HS-27A (cell line): ENCODE measurements at places on chromosomes 7 and 10.

DNA sequence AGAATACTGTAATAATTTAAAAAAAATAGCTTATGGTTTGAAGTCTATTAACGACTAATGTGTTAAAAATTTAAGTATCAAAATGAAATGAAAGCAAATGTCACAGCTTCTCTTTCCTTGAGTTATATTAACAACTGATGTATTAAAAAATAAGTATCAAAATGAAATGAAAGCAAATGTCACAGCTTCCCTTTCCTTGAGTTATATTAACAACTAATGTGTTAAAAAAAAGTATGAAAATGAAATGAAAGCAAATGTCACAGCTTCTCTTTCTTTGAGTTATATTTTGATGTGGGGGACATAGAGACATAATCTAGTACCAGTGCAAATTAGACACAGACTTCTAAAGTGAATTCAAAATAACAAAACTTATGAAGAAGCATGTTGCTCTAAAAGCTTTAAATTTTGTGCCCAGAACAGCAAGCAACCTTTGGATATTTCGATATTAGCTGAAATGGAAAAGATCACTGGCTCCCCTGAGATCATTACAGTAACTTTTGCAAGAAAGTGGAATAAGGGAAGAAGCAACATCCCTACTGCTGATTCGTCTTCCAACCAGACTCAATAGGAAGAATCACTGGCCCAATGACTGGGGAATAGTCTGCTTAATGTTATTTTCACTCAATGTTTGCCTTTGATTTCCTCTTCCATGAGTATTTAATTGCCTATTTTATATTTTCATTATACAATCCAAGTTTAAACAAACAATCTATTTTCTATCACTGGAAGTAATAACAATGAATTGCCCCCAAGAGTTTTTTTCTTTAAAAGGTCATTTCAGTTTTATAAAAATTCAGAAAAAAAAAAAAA is 8.0 kb downstream of the SKAP2 start:
- no peak for DNase-seq

DNA sequence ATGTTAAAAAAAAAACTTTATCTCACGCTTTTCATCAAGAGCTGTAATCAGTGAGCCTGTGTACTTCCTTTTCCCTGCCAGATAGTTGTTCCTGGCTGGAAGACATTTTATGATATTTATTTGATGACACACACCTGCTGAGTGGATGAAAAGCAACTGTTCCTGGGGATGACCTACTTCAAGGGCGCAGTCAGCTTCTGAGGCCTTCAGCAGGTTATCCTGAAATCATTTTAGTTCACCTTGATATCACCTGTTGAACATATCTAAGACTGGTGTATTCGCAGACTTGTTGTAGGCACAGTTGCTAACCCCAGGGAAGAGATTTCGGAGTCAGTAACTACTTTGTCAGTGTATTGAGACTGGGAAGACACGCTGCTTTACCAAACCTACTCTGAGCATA is 234.5 kb upstream of the TCF7L2 start:
- no peak for DNase-seq

- DNase-seq: no peak
These were observed at the start of gene SCIN for GRCh38 chr7:12570534-12571461. TSS of gene SCIN (plus strand) at chr7:12570720. CDS start at chr7:12570787, 67 bp downstream.

GRCh38 chr10:112265745-112266144 is 17.5 kb upstream of the TECTB start:
- no peak for DNase-seq

GRCh38 chr7:45384499-45384898 is 189.7 kb upstream of the ADCY1 start:
- no peak for DNase-seq

GRCh38 chr7:7104314-7104698 is 78.0 kb upstream of the C1GALT1 start:
- no peak for DNase-seq

DNA sequence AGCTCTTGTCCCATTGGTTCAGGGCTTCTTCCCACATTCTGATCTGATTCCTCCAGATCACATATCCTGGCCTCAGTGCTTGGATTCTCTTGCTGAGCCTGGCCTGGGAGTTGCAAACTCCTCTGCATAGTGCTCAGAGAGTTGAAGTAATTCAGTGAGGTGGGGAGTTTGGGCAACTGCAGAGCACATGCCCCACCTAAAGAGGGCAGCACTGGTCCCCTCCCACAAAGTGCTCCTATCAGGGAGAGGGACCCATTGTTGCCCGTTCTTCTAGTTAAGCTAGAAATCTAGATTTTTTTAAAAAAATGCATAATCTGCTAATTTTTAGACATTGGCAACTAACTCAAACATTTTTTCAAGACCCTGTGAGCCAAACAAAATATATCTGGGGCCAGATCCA is 45.1 kb downstream of the CHN2 start:
- DNase-seq: no peak

DNA sequence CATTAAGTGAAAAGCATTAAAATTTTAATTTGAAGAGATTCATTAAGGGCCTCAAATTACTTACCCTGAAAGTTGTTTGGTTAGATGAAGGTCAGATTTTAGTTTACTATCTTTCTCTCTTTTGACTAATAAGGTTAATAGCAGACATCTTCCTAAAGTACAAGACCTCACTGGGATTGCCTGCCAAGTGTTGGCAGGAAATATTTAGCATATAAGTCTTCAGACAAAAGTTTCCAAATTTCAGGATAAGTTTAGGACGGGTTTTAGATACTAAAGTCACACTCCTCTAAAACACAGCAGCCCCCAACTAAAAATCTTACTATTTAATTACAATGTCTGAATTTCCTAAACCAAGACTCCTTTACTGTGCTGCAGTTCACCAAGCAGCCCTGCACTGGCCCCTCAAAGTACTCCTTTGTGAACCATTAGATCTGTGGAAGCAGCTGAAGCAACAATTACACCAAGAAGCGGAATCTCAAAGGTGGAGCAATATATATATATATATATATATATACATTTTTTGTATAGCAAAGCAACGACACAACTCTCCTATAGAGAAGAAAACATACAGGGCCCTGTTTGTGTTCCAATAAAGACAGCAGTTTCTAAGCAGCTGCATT is 91.2 kb upstream of the KCNIP2 start:
- no peak for DNase-seq

GRCh38 chr7:26987338-26987737 is 108.5 kb downstream of the HOXA1 start:
- DNase-seq: no peak

- no peak for DNase-seq
These were observed 335.4 kb downstream of the PTPRN2 start for GRCh38 chr7:158252081-158252836.

DNA sequence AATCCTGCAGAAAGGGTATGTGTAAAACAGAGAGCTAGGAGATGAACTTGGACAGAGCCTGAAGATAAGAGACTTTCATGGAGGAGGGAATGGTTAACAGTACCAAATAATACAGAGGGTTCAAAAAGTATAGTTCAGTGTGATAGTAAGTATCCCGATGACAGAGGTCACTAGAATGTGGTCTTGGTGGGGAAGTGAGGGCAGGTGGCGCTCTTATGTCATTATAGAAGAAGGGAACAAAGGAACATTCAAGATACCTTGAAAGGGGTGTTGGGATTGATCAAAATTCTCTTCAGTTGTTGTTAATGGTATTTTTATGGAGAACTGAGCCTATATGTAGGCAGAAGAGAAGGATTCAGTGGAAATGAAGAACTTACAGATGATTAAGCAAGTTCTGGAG is 312.5 kb downstream of the SUGCT start:
- no peak for DNase-seq

DNA sequence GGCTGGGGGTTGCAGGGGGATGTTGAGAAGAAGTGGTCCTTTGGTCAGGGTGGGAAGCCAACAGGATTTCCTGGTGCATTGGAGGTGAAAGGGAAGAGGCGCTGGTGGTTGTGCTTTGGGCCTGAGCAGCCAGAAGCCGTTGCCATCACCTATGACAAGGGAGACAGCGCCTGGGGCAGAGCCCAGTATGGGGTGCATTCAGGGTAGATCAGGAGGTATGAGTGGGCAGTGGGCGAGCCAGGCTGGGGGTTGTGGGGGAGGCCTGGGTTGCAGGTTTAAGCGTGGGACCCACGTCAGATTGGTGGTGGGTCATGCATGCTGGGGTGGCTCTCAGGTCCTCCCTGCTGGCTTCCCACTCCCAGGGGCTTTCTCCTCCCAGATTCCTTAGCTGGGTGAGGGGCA is 6.3 kb upstream of the PILRB start:
- DNase-seq: no peak

DNA sequence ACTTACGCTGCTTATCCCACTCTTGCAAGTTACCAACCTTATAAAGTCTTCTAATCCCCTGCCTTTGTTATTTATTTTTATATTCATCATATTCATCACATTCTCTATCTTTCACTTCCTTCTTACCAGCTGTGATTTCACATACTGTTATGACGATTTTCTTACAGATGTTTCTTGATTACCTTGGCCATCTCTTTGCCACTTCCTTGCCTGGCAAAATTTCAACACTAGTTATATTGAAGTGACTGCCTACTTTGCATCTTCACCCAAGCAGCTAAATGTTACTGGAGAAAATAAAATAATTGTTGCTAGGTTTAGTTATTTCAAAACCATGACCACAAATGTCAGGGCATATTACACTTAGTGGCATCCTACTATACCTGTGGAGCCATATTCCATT is 8.8 kb upstream of the STEAP4 start:
- no peak for DNase-seq

DNA sequence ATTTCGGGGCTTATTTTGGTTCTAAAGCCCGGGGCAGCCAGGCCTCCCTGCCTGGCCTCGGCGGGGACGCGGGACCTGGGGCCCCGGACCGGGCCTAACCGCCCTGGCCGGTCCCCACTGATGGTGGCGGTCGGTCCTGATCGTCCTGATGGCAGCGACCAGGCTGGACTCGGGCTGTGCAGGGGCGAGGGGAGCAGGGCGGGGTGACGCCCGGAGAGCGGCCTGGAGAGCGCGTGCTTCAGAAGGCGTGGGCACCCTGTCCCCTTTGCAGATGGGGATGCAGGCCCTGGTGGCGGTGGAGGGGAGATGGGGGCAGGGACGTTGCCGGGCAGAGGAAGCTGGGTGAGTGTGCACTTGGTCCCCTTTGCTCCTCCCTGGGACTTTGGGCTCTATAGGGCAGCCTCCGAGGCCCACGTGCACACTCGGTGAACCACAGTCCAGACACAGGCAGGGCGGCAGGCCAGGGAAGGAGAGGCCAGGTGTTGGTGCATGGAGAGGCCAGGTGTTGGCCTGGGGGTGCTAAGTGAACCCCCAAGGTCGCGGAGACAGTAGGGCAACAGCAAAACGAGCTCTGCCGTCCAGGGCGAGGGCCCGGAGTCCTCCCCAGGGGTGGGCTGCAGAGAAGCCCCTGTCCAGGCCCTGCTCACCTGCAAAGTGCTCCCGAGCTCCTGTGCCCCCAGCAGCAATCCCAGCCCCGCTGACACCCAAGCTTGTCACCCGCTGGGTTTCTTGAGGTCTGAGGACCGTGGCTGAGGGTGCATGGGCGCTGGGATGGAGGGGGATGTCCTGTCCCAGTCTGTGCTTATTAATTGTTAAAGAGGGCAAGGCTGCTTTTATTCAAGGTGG is 42.4 kb upstream of the FAM20C start:
- no peak for DNase-seq

- DNase-seq: no peak
These were observed 148.7 kb downstream of the BICC1 start for GRCh38 chr10:58661336-58661735.

DNA sequence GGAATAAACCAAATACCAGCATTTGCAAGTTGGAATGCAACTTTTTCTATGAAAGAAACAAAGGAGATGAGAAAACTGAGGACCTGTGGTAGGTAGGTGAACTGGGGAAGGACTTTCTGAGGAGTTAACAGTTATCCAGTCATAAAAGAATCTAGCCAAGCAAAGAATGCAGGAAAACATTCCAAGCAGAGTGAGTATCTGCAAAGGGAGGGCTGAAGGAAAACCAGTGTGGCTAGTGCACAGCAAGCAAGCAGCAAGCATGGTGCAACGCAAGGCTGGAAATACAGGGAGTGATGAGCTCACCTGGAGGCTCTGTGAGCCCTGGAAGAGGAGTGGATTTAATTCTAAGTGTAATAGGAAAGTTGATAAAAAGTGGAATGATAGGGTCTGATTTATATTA is 44.0 kb downstream of the RTKN2 start:
- DNase-seq: no peak

GRCh38 chr10:87508837-87509236 is 4.1 kb downstream of the MINPP1 start:
- no peak for DNase-seq

DNA sequence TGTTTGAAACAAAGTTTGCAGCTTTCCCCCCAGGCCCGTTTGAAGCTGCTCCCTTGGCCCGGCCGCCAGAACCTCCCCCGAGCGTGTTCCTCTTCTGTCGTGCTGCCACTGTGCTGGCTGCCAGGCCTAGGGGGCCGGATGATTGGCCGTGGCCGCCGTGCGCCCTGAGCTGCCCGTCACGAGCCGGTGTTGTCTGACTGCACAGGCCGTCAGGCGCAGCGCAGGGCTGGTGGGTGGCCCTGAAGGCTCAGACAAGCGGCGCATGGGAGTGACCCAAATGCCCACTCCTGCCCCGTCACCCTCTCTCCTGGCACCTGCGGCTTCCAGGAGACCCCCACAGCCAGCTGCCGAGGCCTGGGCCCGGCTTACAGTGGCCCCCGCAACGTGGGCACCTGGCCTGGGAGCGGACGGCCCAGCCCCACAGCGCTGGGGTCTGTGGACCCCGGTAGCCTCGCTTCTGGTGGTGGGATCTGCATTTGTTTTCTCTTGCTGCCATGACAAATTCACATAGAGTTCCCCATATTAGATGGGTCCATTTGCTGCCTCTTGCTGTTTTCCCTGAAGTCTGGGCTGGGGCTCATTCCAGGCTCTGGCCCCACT is 13.1 kb downstream of the JAKMIP3 start:
- DNase-seq: no peak

DNA sequence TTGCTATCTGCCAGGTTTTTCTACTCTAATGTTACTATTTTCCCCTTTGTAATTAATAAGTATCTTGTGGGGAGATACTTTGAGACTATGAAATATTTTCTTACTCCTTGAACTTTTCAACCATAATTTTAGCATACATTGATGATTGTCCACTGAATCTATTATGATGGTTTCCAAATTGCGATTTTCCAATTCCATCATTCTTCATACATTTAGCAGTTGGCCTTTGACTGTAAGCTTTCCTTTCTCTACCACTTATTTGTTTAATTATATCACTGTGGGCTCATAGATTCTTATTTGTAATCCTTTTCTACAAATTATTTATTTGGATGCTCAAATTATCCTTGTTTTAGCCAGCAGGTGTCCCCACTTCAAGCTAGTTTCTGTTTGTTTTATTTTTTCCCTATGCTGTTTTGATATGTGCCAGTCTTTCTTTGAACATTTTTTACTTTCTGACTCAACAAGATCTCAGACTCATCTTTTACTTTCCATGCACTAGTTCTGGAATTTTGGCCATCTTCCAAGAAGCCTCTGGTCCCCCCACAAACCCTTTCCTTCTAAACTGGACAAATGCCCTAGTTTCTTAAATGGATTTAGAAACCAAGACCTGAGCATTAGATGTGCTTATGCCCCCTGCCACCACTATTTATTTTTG is 11.4 kb upstream of the MRPS16 start:
- peak; percentile 33 for DNase-seq
